ENCODE measurements at places on chromosomes 12 and 14.

- no peak for DNase-seq
Measured at GRCh38 chr12:52126050-52126604, 46.6 kb downstream of the SMIM41 start.

GRCh38 chr12:27342536-27342935, 9.9 kb downstream of the BMAL2 start:
- no peak for DNase-seq

DNA sequence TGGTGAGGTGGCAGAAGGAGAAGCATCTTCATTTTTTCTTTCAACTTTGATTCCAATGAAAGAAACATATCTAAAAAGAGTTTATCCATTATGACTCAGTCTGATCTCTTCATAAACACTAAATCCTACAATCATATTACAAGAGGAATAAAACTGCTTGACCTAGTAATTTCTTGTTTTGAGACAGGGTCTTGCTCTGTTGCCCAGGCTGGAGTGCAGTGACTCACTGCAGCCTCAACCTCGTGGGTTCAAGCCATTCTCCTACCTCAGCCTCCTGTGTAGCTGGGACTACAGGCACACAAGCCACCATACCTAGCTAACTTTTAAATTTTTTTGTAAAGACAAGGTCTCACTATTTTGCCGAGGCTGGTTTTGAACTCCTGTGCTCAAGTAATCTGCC, 147.2 kb downstream of the NDUFA12 start:
- no peak for DNase-seq

GRCh38 chr14:38442208-38442607, 186.3 kb upstream of the CLEC14A start:
- DNase-seq = no peak

DNA sequence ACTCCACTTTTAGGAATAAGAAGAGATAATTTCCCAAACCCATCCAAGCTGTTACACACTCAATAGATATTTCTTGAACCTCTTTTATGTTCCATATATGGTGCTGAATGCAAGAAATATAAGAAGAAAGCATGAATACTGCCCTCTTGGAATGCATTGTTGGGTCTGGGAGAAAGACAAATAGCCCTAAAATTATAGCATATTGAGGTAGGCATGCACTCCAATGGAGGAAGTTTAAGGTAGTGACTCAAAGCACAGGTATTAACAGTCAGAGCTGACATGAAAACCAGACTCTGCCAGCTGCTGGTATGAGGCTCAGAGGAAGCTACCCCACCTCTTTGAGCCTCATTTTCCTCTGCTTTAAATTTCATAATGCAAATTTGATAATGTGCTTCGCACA, 261.3 kb upstream of the NOS1 start:
- no peak for DNase-seq

DNA sequence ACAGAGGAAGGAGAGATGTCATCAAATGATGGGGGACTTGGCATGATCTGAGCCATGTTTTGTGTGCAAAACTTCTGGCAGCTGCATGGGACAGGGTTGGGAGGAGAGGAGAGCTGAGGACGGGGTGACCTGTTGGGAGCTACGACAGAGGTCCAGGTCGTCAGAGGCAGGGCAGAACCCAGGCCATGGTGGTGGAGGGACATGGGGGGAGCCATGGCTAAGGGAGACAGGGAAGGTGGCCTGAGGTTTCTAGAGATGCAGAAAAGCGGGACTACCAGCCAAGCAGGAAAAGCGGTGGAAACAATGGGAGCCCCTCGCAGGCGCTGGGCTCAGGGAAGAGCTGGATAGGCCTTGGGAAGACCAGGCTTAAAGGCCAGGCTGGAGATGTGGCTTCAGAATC, 88.3 kb downstream of the DICER1 start:
- DNase-seq = no peak

- no peak for DNase-seq
Measured at GRCh38 chr12:65905405-65905804, 81.1 kb downstream of the HMGA2 start.

GRCh38 chr14:64826845-64827244, 52.9 kb downstream of the SPTB start:
- DNase-seq = no peak

- no peak for DNase-seq
Measured at GRCh38 chr12:26028953-26029735, 70.7 kb downstream of the RASSF8 start.

GRCh38 chr12:21370845-21371449, 1.8 kb upstream of the IAPP start:
- DNase-seq = no peak

All from activated T-cell treated with anti-CD3 and anti-CD28 coated beads for 48 hours (primary cell).